Stimulated activated CD4-positive, alpha-beta T cell treated with anti-CD3 and anti-CD28 coated beads, Interleukin-1b, Interleukin-23, amount 100 ng/mL, for 1 hour (primary cell): ENCODE measurements at places on chromosomes 3 and 15.

DNA sequence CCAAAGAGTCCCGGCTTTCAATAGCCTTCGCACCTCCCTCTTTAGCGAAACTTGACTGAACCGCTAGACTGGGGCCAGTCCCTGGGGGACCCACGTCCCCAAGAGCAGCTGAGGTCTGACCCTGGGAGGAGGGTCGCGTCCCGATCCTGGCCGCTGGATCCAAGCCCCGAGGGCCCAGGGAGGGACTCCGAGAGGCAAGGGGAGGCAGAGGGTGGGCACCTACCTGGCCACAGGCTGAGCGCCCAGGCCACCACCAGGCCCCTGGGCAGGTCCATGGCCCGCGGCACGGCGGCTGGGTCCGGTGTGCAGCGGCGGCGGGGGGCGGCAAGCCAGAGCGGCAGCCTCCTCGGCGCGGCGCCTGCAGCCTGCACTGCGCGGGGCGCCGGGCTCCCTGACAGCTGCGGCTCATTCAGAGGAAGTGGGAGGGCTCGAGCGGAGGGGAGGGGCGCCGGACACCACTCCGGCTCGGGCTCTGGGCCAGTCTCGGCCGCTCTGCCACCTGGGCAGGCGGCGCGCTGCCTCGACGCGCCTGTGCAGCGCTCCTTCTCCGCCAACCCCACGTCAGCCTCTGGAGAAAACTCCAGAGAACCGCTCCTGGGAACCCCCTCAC is at the start of gene ITGA11:
TSS of gene ITGA11 (minus strand) at position 372 of the 610 bp plus-strand sequence. CDS start at position 275, 97 bp downstream.
- no peak for DNase-seq

DNA sequence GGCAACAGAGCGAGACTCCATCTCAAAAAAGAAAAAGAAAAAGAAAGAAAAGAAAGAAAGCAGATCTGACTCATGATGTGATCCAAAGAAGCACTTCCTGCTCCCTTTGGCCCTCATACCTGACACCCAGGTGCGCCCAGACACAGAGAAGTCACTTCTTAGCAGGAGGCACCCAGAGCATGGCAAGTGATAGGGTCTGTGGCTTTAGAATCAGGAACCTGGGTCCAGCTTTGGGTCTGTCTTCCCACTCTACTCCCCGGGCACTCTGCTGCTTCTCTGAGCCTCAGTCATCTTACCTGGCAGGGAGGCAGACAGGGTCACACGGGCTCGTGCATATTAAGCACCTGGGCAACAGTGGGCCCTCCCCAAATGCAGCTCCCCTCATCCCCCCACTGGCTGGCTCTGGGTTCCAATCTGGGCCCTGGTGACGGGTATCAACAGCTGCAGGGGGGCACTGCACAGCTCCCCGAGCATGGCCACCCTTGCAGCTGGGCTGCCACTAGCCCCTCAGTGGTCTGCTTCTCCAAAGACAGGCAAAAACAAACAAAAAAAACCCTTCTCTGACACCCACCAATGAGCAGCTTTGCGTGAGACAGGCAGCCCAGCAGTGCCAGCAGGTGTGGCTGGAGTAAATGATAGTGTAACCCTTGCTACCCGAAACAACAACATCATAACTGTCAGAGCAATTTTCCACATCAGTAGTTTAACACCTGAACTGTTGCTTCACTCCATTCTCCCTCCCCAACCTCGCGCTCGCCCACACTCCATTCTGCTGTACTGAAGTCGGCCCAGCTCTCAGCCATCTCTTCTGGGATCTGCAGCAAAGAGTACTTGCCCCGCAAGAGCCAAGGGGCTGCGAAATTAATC is 99.8 kb downstream of the MEGF11 start:
- no peak for DNase-seq

DNA sequence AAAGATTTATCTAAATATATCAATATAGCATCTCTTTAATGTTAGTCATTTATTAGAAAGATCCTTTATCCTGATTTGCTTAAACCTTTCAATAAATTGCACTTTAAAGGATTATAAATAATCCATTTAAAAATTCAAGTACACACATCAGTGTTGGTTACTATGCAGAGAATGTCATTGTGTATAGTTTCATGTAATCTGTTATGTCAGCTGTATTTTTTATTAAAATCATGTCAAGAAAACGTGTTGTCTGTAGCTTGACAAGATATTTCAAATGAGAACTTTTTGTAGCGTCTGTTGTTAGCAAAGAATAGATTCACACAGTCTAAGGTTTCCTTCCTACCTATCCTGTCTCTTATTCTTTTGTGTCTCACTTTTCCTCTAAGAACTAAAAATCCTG is 7.8 kb downstream of the PDHB start:
- DNase-seq, result no peak

GRCh38 chr3:158165730-158166129 is 55.8 kb downstream of the RSRC1 start:
- DNase-seq, result no peak

DNA sequence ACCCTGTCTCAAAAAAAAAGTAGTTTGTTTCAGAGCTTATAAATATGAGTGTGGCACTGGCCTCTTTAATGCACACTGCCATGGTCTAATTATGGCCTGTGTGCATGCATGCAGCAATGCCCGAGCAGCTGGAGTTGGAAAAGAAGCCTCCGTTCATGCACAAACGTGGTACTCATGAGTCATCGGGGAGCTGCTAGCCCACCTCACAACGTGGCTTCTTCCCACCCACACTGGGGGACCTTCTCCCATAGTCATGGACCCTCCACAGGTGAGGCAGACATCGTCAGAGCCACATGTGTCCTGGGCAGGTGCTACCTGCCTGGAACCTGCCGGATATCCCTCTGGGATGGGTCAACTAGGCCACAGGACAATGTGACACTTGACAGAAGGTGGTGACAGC is 66.7 kb downstream of the ATP10A start:
- DNase-seq, result no peak

DNA sequence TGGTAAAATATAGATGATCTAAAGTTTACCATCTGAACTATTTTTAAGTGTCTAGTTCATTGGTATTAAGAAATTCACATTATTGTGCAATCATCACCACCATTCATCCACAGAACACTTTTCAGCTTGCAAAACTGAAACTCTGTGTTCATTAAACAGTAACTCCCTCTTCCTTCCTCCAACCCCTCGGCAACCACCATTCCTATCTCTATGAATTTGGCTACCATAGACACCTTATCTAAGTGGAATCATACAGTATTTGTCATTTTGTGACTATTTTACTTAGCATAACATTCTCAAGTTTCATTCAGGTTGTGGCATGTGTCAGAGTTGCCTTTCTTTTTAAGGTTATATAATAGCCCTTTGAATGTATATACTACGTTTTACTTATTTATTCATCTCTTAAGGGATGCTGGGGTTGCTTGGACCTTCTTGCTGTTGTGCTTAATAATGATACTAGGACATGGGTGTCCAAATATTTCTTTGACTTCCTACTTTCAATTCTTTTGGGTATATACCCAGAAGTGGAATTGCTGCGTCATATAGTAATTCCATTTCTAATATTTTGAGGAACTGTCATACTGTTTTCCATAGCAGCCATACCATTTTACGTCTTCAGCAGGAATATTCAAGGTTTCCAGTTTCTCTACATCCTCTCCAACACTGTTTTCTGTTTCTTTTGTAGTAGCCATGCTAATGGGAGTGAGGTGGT is 20.9 kb downstream of the KAT2B start:
- no peak for DNase-seq

DNA sequence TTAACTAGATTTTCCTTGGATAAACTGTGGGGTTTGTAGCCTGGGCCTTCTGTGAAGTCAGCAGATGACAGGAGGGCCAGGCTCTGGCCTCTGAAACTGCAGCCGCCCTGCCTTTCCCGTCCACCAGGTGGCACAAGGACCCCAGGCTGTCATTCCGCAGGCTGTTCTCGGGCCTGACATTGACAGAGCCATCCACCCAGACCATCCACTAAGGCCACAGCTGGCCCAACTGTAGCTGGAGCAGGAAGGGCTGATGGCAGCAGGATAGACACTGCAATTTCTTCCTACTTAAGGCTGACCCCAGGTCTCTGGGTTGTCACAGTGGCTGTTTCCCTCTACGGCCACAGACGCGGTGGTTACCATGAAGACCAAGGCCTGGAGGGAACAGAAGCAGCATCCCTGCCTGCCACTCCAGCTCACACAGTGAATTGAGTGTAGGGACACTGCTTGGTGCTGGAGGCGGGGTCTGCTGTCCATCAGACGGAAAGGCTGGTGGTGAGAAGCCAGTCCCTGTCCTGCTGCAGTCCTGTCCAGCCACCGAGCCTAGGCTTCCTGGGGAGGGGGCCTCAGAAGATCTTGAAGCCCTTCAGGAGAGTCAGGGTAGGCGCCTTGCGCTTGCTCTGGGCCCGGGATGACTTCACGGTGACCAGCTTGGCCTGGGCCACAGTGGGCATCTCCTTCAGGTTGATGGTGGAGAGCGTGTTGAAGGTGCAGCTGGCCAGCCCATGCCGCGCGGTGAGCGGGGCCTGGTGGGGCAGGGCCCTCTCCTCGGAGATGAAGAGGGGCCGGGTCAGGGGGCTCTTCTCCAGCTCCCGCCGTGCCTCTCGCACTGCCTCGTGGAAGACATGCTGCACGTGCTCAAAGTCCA is 9.4 kb downstream of the SLC51B start:
- peak; percentile 25 for DNase-seq

DNA sequence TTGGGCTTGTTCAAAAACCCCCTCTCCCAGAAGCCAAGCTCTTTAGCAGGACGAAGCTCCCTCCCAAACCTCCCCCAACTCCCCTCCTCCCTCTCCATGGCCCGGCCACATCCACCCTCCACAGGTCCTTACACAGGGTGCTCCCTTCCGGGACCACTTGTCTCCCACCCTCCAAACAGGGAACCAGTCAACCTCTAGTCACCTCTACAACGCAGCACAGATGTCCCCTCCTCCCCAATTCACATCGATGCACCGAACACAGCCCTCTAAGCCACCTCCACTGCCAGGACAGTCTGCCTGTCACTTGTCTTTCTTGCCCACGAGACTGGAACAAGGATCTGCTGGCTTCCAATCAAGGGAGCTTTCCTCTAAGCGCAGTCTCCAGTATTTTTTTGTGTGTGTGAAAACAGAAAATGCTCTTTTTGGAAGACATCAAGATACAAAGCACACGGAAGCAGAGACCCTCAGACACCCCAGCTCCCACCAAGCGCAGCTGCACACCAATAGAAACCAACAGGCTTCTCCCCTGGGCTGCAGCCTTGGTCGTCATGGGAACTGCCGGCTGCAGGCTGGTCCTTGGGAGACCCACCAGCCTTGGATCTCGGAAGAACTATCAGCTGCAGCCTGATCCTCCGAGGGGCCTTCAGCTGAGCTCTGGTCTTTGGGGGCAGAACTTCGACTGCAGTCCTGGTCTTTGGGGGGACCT is 26.5 kb downstream of the IQSEC1 start:
- no peak for DNase-seq

DNA sequence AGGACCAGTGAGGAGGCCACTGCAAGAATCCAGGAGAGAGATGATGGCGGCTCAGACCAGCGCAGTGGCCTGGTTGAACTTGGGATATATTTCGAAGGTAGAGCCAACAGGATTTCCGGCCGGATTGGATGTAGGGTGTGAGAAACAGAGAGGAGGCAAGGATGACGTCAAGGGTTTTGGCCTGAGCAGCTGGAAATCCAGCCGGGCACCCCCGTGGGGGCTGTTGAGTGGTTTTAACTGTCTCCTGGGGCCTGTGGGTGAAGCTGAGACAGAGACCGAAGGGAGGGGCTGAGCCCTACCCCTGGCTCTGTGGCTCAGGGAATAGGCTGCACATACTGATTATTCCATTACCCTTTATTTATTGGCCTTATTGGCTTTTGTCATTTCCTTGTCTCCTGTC is 45.7 kb downstream of the EXOG start:
- no peak for DNase-seq

GRCh38 chr3:149174901-149175300 is 45.5 kb downstream of the HPS3 start:
- DNase-seq, result no peak

- DNase-seq, result no peak
These were observed 22.0 kb upstream of the ZCWPW2 start for GRCh38 chr3:28326458-28326926.

GRCh38 chr3:194933465-194933864 is 247.8 kb downstream of the FAM43A start:
- DNase-seq, result no peak

- no peak for DNase-seq
These were observed 59.1 kb downstream of the GOLIM4 start for GRCh38 chr3:168036619-168037018.

- no peak for DNase-seq
These were observed 37.5 kb upstream of the CCR4 start for GRCh38 chr3:32913790-32914446.

DNA sequence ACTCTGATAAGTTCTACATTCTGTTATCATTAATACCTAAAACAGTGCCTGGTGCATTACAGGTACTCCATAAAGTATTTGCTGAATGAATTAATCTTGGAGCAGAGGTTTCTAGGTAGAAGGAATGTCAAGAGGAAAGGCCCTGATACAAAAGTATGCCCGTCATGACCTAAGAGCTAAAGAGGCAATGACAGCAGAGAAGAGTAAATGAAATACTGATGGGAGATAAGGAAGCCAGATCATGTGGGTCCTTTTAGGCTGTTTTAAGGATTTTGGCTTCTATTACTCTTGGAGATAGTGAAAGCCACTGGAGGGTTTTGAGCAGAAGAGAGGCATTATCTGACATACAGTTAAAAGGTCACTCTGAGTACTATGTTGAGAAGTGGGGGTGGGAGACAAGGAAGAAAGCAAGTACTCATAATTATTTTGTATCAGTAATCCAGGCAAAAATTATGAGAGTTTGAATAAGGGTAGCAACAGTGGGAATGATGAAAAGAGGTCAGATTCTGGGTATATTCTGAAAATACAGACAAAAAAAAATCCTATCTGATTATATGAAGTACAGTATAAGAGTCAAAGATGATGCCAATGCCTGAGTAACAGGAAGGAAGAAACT is 48.3 kb downstream of the DENND4A start:
- DNase-seq, result no peak

DNA sequence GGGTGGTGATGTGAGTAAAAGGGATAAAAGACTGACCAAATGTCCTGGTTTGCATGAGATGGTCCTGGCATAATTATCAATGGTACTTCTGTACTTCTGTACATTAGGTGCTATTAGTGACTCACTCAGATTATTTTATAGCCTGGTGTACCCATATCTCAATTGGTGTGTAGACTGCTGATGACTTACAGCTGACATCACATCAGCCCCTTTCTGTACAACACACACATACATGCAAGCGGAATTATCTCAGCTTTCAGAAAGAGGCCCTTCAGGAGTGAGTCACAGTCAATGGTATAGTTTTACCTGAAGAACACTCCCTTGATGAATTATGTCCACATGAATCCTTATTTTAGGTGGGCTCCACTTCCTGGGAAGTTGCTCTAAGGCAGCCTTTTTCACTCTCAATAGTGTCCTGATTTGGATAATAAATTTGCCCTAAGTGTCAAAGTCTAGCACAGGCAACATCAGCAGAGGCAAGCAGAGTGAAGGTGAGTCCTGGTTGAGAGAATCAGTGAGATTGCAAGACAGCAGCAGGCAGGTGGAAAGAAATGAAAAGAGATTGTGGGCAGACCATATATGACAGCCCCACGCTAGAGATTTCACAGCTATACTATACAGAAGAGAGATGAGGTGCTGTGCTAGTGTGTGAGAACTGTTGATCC is 137.0 kb downstream of the ZPLD1 start:
- DNase-seq, result no peak
